Muscle of back (tissue), 13 donors: ENCODE measurements at places on chromosomes 3 and 15. TPM values are rescaled to one million over a fixed set of nuclear protein-coding genes. Genes with fewer than 3 reads are reported as not detected.

The HTR3E gene
- not detected for polyA plus RNA-seq

The TM4SF1 gene
- 48.7 TPM for polyA plus RNA-seq

The C3orf22 gene
- 0.35 TPM for polyA plus RNA-seq

The ABHD2 gene
- polyA plus RNA-seq = 21.7 TPM

The CKMT1B gene
- 1.3 TPM for polyA plus RNA-seq

DNA sequence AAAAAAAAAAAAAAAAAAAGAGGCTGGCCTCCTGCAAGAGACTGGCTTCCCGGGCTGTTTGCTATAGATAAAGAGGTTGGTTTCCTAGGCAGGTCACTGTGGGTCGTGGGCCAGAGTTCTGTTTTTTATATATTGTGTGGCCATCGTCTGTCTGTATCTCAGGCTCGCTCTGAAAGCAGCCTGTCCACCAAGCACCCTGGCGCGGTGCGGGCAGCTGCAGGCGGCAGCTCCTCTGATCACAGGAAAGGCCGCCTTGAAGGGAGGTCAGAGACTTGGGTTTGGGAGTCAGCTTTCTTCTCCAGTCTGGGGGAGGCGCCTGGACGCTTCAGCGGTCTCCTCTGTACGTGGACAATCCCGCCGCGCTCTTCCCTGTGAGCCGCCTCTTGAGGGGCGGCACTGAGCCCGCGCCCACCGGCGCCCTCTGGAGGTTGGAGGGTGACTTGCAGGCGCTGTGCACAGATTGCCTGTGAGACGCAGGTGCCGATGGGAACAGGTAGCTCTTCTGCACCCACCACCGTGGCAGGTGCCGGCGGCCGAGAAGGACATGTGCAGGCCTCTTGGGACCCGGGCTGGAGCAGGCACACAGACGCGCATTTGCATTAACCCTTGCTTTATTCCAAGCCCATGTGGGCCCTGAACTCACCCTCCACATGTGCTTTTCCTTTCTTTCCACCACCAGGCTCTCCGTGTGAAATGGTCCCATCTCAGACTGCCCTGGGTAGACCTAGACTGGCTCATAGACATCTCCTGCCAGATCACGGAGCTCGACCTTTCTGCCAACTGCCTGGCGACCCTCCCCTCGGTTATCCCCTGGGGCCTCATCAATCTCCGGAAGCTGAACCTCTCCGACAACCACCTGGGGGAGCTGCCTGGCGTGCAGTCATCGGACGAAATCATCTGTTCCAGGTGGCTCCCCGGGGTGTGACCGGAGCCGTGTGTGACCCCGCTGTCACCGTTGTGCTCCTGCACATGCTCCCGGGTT is 89.3 kb downstream of the LRRK1 start:
- DNase-seq = peak; percentile 49

DNA sequence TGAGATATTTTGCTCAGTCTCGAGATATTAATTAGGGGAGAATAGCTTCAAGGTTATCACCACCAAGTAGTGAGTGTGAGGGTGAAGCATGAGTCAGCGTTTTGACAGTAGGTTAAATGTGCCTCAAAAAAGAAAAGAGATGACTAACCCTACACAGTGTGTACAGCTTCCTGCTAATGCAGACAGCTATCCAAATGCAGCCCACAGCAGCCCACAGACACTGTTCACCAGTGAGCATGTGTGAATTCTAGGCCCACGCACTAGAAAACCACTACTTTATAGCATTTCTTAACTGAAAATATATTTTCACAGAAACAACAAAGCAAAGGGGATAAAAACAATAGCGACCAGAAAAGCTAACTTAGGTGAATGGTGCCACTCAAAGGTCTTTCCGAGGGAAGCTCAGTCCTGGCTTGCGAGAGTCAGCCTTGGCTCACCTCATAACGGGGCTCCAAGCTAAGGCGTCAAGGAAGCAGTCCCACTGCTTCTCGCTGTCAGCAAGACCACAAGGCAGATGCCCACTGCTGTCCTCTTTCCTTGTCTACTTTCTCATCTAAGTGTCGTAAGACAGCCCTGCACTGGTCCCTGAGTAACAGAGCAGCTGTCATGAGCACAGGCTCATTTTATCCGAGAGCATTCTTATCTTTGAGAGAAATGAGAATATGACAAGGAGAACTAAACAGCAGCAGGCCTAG is 47.6 kb downstream of the TXNRD3 start:
- DNase-seq = no peak

- DNase-seq = peak; percentile 58
Observed at GRCh38 chr15:63503739-63504246, 600 bp upstream of the USP3 start.

GRCh38 chr3:60585918-60586317 is 665.3 kb downstream of the FHIT start:
- DNase-seq = no peak

DNA sequence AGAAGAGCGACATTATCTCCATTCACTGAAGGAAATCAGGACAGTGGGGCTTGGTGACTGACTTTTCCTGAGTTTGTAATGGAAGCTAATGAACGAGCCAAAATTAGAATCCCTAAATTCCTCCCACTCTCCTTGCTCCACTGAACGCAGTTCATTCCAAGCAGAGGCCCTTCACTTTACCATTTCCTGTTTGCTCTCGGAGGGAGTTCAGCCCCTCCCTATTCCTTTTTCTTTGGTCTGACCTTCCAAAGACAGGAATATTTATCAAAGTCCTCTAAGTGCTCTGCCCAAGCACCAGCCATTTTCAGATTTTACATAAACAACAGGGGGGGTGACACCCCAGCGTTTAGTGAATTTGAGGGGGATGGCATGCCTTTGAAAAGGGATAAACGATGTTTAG is 24.0 kb upstream of the PTPRG start:
- peak; percentile 59 for DNase-seq

DNA sequence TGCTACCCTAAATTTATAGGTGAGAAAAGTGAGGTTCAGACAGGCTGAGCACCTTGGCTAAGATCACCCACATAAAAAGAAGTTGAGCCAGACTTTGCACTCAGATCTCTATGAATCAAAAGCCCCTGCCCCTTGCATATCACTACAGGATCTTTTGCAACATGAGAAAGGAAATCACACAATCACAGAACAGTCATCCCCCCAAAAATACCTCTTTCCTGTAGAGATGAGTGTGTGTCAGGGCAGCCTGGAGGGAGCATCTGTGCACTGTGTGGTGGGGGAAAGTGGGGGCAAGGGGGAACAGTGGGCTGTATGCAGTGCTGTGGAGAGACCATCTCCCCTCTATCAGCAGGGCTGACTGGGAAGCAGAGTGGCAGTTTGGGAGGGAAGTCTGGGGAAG is 46.6 kb downstream of the EPHB3 start:
- DNase-seq = no peak

DNA sequence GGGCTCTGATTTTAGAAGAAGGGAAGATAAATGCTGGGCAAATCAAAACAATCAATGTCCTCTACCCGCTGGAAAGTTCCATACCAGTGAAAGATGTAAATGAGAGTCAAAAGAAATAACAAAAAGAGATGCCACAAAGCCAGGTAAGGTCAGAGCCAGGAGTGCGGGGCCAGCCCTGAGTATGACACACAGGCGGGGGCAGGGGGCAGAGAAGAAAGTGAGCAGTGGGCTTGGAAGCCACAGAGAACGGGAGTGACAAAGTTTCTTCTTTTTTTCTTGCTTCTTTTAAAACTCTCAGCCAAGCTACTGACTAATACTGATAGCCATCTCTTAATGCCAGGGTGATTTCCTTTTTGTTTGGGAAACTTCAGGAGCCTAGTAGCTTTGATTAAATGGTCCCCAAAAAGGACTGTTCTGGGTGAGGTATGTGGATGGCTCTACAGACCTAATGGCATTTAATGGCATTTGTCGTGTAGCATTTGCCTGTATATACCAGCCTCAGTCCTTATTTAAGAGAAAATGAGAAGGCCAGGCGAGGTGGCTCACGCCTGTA is 23.1 kb upstream of the TSEN2 start:
- DNase-seq = no peak

DNA sequence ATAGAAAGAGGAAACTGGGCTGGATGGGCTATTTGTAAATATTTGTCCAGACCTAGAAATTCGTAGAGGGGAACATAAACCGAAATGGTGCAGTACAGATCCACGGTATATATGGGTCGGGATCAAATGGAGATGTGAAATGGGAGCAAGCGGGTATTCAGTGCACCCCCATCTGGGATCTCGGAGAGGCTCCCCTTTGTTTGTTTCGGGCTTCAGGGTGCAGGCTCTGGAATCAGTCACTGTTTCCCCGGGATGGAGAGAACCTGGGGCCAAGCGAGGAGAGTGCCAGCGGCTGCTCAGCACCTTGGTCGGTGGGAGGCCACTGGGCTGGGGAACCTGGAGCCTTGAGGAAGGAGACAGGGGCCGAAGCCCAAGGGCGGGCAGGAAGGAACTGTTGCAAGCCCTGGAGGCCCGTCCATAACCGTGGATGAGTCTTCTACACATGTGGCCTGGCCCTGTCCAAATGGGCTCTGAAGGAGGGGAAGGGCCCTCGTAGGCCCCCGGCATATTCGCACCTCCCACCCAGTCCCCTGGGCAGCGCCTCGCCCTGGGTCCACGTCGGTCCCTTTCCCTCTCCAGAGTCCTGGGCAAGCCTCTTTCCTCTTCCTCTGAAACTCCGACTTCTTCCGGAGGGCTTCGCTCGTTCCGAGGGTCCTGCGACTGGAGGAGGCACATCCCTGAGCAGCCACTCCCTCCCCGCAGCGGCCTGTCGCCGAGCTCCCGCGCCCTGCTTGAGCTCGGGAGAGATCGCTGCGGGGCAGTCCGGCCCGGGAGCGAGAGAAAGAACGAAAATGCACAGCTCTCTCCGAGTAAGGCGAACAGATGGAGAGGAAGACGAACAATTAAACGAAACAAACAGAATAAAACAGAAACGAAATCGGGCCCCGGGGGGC is 3.0 kb downstream of the ISL2 start:
- DNase-seq = no peak

GRCh38 chr3:95459706-95460105 is 1354.7 kb upstream of the EPHA6 start:
- DNase-seq = no peak

GRCh38 chr15:73809728-73810501 is 56.8 kb upstream of the INSYN1 start:
- no peak for DNase-seq

DNA sequence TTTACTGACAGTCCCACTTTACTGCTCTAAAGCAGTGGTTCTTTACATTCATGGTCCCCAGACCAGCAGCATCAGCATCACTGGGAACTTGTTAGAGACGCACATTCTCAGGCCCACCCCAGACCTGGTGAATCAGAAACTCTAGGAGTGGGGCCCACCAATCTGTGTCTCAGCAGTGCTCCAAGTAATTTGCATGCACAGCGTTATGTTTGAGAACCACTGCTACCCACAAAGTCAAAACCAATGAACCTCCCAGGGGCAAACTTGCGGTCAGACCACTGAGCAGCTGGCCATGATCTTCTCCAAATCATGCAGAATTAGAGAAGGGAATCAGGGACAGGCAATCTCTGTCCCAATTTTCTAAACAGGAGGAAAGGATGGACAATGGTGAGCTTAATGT is 58.5 kb downstream of the ST8SIA2 start:
- DNase-seq = no peak
